Temporal lobe (tissue), 4 donors: ENCODE measurements at places on chromosomes 1 and 21. TPM values are rescaled to one million over a fixed set of nuclear protein-coding genes. Genes with fewer than 3 reads are reported as not detected.

The LCE2D gene
- total RNA-seq, result not detected

The WDR64 gene
- not detected for total RNA-seq

The CFAP107 gene
- not detected for total RNA-seq

The ZMYND12 gene
- total RNA-seq, result 0.25 TPM

The CLCA4 gene
- total RNA-seq, result not detected

The ARHGEF10L gene
- total RNA-seq, result 20.9 TPM

The CLDN14 gene
- total RNA-seq, result not detected

The PAPPA2 gene
- total RNA-seq, result 5.2 TPM

The C1orf53 gene
- total RNA-seq, result 1.5 TPM

The LMX1A gene
- total RNA-seq, result not detected

The TRIM17 gene
- total RNA-seq, result 2.2 TPM

The C1orf146 gene
- total RNA-seq, result not detected

The ADCY10 gene
- total RNA-seq, result 0.25 TPM

The FAM177B gene
- not detected for total RNA-seq

The TTC13 gene
- total RNA-seq, result 45.0 TPM
